ENCODE measurements at places on chromosomes 1 and 21. TPM values are rescaled to one million over a fixed set of nuclear protein-coding genes. Genes with fewer than 3 reads are reported as not detected.
A peak's percentile ranks its signal among the peaks of the same experiment; 100 is the strongest.

ERVH48-1 gene
- 0.91 TPM for total RNA-seq

- H3K27ac ChIP-seq, result no peak overlapping the region
- DNase-seq, result no peak
- peaks cover 30% of the 10 kb centered on the region for H3K36me3 ChIP-seq
- no peaks in the 10 kb centered on the region for H3K27me3 ChIP-seq
- no peak overlapping the region for H3K4me3 ChIP-seq
Measured at GRCh38 chr1:110048240-110048639, 13.8 kb downstream of the STRIP1 start.

GRCh38 chr1:59018860-59019259, 235.0 kb upstream of the JUN start:
- no peak overlapping the region for H3K4me3 ChIP-seq
- H3K36me3 ChIP-seq, result no peaks in the 10 kb centered on the region
- H3K27me3 ChIP-seq, result peaks cover 17% of the 10 kb centered on the region
- peaks cover under 1% of the 10 kb centered on the region for H3K4me1 ChIP-seq
- DNase-seq, result no peak

GRCh38 chr1:18739408-18739807, 108.8 kb downstream of the PAX7 start:
- H3K27ac ChIP-seq, result no peak overlapping the region
- no peak for DNase-seq
- no peak overlapping the region for H3K4me3 ChIP-seq
- H3K4me1 ChIP-seq, result no peaks in the 10 kb centered on the region

GRCh38 chr1:241837901-241838300, 10.1 kb upstream of the EXO1 start:
- H3K27ac ChIP-seq, result no peak overlapping the region
- DNase-seq, result no peak
- no peaks in the 10 kb centered on the region for H3K36me3 ChIP-seq
- no peaks in the 10 kb centered on the region for H3K4me1 ChIP-seq
- H3K4me3 ChIP-seq, result no peak overlapping the region

GRCh38 chr1:218304281-218305039, 19.4 kb downstream of the RRP15 start:
- H3K36me3 ChIP-seq, result peaks cover 10% of the 10 kb centered on the region
- H3K4me1 ChIP-seq, result peaks cover 27% of the 10 kb centered on the region
- peak overlapping the region; percentile 67 for H3K27ac ChIP-seq
- no peaks in the 10 kb centered on the region for H3K27me3 ChIP-seq
- DNase-seq, result no peak

All from progenitor cell of endocrine pancreas (in vitro differentiated cells).